ENCODE measurements at places on chromosomes 3 and 15. TPM values are rescaled to one million over a fixed set of nuclear protein-coding genes. Genes with fewer than 3 reads are reported as not detected.

The HGD gene
- total RNA-seq = 0.51 TPM

The MAGEF1 gene
- 24.4 TPM for total RNA-seq

DNA sequence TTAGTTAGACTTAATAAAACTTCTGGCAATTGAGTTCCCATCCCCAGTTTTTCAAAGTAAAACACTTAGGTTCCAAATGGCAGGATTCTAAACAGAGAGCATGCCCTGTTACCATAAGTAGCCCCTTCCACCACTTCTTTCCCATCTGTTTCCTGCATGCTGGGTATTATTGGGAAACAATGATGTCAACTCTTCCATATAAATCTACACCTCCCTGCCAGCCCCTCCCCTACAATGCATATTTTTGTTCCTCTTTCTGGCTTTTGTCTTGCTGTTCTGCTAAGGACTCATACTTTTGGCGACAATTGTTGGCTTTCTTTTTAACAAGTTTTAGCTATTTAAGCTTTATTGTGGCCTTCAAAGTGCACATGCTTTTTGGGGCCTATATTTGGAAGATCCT, 11.1 kb downstream of the ARHGAP31 start:
- no peak for DNase-seq

- no peak for DNase-seq
Measured at GRCh38 chr3:73365756-73366397, 258.9 kb downstream of the PDZRN3 start.

DNA sequence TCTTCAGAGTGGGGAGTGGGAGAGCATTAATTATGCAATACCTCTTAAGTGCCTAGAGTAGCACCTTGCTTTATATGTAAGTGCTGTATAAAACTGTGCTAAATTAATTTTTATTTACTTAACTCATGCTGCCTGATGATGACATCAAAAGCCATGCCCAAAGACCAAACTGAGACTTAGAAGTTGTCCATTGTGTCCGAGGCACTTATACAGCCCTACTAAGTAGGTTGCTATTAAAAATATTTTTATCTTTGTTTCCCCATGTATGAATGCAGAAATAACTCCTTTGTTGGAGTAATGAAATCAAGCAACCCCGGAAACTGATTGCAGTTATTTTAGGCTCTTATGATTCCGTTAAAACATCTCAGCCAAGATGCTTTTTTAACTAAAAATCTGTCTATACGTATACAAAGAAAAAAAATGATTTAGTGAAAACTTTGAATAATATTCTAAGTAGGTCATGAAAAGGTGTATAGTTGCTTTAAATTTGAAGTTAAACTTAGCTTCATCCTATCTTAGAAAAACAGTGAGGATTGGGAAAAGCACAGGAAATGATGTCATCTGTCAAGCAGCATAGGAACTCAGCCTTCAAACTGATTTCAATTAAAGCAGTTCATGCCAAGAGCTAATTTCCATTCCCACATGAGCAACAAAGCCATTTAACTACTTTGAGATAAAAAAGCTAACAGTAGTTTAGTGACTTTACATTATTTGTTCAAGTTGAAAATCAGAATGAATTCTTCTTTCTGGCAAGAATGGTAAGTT, 43.0 kb downstream of the FBN1 start:
- DNase-seq = no peak

DNA sequence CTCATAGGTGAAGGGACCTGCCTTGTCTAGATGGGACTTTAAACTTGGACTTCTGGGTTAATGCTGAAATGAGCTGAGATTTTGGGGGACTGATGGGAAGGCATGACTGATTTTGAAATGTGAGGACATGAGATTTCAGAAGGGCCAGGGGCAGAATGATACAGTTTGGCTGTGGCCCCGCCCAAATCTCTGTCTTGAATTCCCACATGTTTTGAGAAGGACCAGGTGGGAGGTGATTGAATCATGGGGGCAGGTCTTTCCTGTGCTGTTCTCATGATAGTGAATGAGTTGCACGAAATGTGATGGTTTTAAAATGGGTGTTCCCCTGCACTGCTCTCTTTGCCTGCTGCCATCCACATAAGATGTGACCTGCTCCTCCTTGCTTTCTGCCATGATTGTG, 42.8 kb downstream of the ILDR1 start:
- DNase-seq = no peak

- no peak for DNase-seq
Measured at GRCh38 chr15:87632364-87632763, 624.2 kb downstream of the NTRK3 start.

GRCh38 chr3:15512166-15512565, 9.3 kb downstream of the COLQ start:
- DNase-seq = no peak
